ENCODE measurements at places on chromosomes 1 and 21. TPM values are rescaled to one million over a fixed set of nuclear protein-coding genes. Genes with fewer than 3 reads are reported as not detected.

The HENMT1 gene
- 2.2 TPM for total RNA-seq

The CD1B gene
- total RNA-seq: not detected

The ZNF648 gene
- 0.08 TPM for total RNA-seq

The UMODL1 gene
- total RNA-seq: 0.08 TPM

The PGLYRP4 gene
- 14.5 TPM for total RNA-seq

The VANGL2 gene
- total RNA-seq: 12.3 TPM
